NCI-H2081 (cell line): ENCODE measurements at places on chromosomes 2 and 18.

DNA sequence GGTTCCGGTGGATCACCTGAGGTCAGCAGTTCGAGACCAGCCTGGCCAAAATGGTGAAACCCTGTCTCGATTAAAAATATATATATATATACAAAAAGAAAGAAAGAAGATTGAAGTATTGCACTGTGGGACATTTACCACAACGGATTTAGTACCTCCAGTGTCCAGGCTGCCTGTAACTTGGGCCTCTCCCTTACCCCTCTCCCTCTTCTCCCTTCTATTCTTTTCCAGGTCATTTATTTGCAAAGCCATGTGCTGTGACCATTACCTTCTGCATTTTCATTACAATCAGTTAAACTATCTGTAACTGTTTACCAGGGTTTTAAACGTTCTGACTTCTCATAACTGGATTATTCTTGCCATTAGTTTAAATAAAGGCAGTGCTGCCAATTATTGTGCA lies 400.9 kb upstream of the ZNF804A start:
- no peak for DNase-seq

GRCh38 chr2:106124905-106125549 lies 69.1 kb downstream of the UXS1 start:
- no peak for DNase-seq

- DNase-seq, result no peak
Observed at GRCh38 chr2:238291550-238292281, 3.3 kb upstream of the PER2 start.

- no peak for DNase-seq
Observed at GRCh38 chr2:44674473-44675284, 266.8 kb upstream of the SIX3 start.

DNA sequence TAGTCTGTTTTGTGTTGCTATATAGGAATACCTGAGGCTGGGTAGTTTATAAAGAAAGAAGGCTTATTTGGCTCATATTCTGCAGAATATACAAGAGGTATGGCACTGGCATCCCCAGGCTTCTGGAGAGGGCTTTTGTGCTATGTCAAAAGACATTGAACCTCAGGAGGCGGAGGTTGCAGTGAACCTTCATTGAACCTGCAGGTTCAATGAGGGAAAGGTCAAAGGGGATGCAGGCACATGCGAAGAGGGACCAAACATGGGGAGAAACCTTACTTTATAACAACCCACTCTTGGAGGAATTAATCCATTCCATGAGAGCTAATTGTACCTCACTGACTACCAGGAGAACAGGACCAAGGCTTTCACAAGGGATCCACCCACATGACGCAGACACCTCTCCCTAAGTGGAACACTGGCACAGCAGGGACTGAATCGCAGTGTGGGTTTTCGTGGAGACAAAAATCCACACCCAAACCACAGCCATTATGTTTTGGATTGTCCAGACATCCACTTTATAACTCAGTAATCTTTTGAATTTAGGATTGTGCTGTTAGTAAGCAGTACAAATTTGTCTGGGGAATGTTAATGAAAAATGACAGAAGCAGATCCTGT lies 4.1 kb upstream of the SERPINB8 start:
- DNase-seq, result no peak

- DNase-seq, result peak; percentile 41
Observed at GRCh38 chr2:218992703-218993344, 398 bp downstream of the CRYBA2 start.

DNA sequence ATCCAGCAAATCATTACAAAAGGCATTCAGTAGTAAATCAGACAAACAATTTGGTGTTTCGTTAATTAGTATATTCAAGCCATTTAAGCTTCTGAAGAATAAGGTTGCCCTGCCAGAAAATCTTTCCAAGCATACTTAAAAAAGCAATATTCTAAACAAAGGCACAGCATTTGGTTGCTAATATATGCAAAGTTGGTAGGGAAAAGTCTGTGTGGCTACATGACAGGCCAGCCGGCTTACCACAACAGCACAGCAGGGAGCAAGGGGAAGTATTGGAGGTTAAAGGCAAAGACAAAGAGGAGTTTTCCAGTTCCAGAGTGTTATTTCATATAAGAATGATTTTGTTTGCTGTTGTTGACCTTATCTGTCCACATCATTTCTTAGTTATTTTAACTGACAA lies 282.3 kb downstream of the MBD5 start:
- no peak for DNase-seq

DNA sequence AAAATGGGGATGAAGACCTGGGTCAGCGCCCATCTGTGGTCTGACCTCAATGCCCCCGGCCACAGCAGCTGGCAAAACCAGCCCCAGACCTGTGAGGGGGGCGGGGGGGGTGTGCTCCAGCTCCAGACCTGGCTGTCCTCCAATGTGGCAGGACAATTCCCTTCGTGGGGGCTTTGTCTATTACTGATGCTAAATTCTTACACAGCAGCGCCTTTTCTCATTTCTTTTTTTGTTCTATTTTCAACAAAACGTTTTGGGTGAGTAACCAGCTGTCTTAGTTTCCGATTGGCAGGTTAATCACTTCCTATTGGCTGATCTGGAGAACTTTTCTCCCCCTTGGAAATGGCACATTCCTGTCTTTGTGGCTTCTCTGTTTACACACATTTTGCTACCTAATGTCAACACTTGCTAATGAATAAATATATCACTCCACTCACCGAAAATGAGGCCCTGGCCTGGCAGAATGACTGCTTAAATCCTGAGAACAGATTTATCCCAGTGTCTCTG lies 4.4 kb downstream of the SMAD7 start:
- peak; percentile 39 for DNase-seq

DNA sequence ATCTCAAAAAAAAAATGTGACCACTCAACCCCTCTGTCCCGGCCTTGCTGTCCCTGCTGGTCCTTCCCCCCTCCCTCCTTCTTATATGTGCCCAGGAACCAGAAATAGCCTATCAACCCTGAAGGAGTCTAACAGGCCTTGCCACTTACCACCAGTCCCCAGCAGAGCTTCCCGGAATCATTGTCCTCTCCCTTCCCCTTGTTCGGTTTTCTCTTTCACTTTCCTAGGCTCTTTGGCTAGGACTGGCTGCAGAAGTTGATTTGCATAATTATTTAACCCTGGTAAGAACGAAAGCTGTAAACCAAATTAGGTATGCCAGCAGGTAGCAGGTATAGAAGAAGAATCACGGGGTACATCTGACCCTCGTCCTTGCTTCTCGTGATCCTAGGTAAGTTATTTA lies 72.6 kb upstream of the ZNF532 start:
- no peak for DNase-seq

GRCh38 chr2:15688924-15689568 lies 97.4 kb downstream of the DDX1 start:
- no peak for DNase-seq

GRCh38 chr2:230916218-230916617 lies 8.8 kb downstream of the GPR55 start:
- no peak for DNase-seq

- no peak for DNase-seq
Observed at GRCh38 chr2:226118471-226119429, 680.9 kb downstream of the IRS1 start.

- no peak for DNase-seq
Observed at GRCh38 chr2:120220756-120221155, 2.4 kb downstream of the TMEM185B start.

- DNase-seq, result no peak
Observed at GRCh38 chr2:148540022-148540421, 104.5 kb upstream of the EPC2 start.

DNA sequence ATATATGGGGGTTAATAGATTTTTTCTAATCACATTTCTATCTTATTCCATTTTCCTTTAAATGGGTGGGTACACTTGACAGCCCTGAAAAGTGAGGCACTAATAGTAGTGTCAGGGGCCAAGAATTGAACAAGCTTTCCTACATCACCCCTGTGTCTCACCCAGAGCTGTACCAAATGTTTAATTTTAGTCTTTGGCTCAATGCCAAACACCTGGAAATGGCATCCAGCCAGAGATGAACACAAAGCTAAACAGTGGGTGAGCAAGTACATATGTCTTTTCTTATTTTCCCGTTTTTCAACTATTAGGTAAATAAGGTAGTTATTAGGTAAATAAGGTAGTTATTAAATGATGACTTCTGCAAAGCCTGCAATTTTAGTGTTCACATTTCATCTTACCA lies 276.3 kb upstream of the ERBB4 start:
- no peak for DNase-seq

DNA sequence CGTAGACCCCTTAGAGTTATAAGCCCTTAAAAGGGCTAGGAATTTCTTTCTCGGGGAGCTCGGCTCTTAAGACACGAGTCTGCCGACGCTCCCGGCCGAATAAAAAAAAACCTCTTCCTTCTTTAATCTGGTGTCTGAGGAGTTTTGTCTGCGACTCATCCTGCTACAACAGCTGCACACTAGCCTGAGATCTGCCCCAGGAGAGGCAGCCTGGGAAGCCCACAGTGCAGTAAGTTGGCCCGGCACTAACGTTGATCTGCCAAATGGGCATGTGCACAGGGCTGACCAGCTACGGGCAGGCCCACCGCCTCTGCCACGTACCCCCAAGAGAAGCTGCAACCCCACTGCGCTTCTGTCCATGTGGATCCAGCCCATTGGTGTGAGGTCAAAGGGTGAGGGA lies 8.4 kb upstream of the LIMS2 start:
- no peak for DNase-seq

DNA sequence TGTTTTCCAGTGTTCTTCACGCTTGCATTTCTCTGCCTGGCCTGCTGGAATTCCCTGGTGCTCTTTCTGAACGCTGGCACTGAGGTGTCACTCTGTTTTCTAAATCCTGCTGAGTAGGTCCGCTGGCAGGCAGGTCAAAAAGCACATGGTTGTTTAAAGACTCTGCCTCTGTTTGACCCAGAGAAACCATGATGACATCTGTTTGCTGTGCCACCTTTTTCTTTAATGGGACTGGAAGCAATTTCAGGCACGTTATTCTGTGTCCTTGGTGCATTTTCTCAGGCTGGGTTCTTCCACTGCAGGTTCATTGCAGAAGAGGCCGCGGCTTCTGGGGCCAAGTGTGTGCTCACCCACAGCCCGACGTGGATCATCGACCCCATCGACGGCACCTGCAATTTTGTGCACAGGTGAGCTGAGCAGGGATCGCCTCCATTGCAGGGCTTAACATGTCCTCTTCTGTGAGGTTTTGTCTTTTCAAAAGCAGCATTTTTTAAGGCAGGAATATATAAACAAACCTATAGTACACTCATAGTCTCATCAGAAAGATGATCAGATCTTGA lies 28.4 kb downstream of the IMPA2 start:
- no peak for DNase-seq

DNA sequence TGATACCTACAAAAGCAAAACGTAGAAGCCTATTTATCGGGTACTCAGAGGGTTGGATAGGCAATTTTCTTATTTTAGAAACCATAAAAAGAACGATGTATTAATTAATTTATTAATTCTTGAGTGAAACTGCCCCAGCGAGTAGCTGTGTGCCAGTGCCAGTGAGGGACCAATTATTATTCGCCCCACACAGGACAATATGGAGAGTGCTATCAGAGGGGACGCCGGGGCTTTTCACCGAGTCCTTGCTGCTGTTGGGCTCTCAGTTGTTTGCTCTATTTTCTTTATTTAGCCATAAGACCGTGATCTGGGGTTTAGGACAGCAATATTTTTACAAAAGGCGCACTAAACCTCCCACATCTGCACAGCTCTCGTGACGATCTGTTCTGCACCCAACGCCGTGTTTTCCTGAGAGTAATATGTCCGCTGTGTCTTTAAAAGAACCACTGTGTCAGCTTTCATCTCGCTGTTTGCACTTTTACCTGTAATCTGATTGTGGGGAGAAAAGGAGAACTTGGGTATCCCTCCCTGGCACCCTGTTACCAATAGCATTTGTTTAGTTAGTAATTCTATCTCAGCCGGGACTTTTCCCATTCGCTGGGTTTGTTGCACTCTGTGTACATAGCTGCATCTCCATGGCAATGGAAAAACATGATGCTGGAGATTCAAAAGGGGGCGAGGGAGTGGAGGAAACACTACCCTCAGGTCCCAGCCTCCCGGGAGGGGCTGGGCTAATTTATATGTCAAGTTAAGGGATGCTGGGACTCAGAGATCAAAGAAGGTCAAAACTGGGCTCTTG lies 30.1 kb upstream of the ZNF516 start:
- peak; percentile 96 for DNase-seq

DNA sequence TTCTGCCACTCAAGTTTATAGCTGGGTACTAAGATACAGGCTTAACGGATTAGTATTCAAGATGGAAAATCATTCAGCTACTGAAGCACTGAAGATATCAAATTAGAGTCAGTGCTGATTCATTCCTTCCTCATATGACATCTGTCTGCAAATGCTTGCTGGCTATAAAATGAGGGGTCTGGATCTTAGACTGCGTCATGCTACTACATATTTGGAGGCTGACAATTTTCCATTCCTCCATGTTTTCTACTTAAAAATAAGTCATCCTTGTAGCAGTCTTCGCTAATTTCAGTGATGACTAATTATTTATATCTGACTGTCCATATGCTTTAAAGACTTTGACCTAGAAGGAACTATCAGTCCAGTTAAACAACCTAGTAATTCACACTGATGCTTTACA lies 233.4 kb downstream of the RIT2 start:
- DNase-seq, result no peak

DNA sequence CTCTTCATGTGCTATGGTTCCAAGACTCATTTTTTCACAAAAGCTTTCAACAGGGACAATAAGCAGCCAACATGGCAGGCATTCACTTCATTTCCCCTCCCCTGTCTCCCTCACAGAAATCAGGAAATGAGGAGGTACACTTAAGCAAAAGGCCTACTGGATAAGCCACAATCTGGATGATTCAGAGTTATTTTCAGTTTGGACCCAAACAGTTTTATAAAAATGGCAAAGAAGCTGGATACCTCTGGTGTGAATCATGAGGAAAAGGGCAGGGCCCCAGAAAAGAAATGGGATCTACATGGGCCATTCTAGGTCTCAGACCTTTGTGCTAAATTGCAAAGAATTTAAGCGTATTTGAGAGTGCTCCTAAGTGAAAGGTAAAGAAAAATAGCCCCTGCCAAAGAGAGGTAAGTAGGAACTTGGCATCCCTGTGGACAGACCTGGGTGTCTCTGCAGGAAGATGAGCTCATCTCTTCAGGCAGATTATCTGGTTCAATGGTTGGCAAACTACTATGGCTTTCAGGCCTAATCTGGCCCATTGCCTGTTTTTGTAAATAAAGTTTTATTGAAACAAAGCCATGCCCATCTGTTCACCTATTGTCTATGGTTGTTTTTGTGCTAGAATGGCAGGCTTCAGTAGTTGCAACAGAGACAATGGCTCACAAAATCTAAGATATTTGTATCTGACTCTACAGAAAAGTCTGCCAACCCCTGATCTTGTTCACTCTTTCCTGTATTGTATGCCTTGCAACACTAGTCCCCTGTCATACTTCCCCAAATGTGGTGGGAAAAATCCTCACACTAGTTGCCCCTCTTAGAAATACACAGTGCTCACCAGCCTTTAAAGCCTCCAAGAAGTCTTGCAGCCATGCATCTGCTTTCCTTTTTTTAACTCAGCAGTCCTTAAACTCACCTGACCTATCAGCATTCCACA lies 315.0 kb downstream of the ALK start:
- no peak for DNase-seq
